ENCODE measurements at places on chromosomes 5 and 9. TPM values are rescaled to one million over a fixed set of nuclear protein-coding genes. Genes with fewer than 3 reads are reported as not detected.

DNA sequence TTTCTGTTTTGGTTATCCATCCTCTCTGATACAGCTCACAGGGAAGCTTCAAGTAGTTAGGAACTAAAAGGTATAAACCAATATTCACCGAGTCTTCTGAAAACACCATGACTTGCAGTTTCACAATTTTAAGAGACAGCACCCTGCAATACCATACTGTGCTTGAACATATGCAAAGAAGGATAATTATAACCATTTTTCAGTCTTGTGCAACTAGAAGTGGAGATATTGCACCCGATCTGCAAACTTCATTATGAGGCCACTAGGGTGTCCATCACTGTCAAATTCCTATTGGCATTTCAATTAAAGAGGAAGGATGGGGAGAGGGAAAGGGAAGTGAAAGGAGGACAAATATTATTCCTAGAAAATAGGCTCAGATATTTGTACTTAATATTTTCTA, 32.4 kb upstream of the CEP120 start:
- DNase-seq, result no peak

CDC20B gene
- 0.30 TPM for total RNA-seq

- no peak for DNase-seq
Measured at GRCh38 chr9:94825611-94825958, 99.1 kb downstream of the AOPEP start.

IL4 gene
- total RNA-seq, result not detected

Data from hepatocyte (in vitro differentiated cells).